ENCODE measurements at places on chromosomes 13 and 19.
A peak's percentile ranks its signal among the peaks of the same experiment; 100 is the strongest.

DNA sequence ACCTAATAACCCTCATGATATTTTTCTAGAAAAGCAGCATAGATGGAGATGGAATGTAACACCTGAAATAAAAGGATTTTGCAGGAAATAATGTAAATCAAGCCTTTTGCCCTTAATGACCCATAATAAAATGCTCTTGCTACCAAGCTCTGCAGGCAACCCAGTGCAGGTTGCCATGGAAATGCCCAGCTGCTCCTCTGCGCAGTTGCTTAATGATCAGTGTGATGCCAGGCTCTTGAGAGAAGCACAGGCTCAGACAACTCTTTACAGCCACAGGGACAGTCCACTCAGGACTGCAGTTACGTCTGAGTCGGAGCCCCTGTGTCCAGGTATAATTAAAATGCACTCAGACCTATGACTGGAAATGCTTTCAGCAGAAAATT lies 165.5 kb downstream of the LACC1 start:
- DNase-seq: peak; percentile 40

DNA sequence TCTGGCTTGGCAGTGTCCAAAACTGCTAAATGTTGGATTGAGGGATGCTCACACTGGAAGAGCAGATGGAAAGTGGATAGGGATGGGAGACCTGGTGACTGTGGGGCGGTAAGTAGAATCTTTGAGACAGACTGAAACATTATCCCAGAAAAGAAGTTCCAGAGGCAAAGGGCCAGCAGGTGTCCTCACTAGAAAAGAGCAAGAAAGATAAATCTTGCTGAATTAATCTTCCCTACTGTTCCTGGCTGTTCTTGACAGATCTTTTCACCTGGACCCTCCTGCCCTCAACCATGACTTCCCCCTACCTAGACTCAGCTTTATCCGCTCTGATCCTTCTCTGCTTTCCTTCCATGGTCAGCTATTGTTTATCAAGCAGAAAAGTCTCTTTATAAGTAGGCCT lies 35.0 kb upstream of the FRY start:
- no peak for DNase-seq

DNA sequence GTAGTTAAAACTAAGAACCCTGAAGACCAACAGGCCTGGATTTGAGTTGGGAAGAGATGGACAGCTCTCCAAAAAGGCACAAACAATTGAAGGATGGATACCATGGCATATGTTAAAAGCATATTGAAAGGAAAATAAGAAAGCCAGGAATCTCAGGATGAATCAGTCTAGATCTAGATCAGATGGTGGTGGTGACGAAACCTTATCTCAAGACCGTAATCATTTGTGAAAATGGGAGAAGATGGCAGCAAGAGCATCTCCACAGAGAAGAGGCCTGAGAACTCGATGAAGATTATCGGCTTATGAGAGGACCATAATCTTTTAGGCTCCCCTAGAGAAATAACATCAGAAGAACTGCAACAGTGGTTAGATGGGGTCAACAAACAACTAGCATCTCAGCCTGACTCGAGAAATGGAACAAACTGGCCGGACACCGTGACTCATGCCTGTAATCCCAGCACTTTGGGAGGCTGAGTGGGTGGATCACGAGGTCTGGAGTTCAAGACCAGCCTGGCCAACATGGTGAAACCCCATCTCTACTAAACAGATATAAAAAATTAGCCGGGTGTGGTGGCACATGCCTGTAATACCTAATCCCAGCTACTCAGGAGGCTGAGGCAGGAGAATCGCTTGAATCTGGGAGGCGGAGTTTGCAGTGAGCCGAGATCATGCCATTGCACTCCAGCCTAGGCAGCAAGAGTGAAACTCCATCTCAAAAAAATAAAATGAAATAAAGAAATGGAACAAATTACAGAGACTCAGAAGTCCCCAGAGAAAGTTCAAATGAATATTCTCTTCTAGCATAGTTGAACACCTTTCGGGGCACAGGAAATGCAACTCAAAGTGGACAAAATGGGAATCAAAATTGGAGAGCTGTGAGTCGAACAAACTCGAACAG lies 47.6 kb downstream of the FOXO1 start:
- no peak for DNase-seq

DNA sequence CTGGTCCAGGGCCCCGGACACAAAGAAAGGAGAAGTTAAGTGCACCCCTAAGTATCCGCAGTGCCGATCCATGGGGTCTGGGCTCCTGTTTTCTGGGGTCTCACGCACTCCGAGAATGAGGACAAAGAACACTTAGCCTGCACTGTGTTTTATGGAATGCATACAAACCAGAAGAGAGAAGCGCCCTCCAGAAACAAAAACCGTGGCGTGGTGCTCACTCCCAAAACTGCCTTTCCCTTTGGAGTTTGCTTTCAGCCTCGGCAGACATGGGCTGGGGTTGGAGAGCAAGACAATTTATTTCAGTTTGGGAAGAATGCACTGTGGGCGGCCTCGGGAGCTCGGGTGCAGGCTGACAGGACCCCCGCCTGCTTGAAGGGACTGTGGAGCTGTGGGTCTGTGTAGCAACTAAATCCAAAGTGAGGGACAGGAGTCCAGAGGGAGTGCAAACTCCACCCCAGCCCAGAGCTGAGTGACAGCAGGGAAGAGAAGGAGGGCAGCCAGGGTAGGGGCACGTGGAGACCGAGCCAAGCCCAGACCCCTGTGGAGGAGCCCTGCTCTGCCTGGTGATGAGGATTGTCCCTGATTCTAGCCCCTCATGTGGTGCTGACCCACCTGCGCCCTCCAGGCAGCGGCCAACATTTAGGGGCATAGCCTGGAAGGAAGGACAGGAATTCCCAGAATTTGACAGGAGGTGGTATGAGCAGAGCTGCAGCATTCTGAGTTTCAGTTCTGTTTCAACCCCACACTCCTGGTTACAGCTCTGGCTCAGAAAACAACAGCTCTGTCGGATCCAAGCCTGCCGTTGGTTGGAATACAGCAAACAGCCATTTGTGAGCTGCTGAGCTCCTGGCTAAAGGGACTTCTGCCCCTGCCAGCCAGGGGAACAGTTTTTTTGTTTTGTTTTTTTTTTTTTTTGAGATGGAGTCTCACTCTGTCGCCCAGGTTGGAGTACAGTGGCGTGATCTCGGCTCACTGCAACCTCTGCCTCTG lies 37.8 kb upstream of the POP4 start:
- no peak for DNase-seq

GRCh38 chr13:34247596-34247995 lies 429.6 kb downstream of the RFC3 start:
- peak; percentile 61 for DNase-seq

DNA sequence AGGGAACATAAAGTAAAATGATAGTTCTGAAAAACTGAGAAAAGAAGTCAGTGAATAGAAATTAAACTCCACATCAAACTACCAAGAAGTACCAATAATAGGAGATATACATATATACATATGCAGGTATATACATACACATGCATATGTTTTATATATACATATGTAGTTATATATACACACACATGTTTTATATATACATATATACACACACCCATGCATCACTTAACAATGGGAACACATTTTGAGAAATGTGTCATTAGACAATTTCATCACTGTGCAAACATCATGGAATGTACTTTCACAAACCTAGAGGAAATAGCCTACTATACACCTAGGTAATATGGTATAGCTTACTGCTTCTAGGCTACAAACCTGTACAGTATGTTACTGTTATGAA lies 626.8 kb upstream of the PCDH9 start:
- DNase-seq: no peak

DNA sequence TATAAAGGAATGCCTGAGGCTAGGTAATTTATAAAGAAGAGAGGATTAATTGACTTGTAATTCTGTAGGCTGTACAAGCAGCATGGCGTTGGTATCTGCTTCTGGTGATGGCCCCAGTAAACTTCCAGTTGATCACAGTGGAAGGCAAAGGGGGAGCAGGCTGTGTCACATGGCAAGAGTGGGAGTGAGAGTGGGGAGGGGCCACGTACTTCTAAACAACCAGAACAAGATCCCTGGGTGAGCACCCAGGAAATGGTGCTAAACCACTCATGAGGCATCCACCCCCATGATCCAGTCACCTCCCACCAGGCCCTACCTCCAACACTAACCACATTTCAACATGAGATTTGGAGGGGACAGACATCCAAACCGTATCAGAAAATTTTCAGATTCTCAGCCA lies 3.0 kb upstream of the RNF113B start:
- no peak for DNase-seq

DNA sequence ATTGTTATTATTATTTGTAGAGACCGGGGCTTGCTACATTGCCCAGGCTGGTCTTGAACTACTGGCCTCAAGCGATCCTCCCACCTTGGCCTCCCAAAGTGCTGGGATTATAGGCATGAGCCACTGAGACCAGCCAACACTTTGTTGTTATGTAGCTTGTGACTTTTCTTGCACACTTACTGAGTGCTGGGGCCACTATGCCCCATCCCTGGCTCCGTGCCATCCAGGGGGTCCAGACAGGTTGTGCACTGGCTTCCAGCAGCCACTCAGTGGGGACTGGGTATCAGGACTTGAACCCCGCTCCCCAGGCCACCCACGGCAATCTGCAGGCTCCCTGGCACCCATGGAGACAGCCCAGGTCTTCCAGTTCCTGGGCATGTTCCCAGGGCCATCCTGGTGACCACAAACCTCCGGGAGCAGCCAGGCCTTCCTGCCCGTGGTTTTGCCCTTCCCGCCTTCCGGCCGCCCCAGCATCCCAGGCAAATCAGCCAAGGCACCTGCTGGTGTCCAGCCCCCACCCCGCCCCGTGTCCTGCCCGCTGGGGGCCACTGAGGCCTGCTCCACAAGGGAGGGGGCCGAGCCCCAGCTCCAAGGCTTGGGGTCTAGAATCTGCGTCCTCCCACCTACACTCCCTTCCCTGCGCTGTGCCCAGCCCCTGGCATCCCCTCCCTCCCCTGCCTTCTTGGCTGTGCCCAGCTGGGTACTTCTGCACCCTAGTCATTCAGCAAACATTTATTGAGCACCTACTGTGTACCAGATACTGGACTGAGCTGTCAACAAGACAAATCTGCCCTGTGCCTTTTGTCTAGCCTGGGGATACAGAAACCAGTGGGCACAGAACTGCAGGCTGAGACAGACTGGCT lies 23.7 kb upstream of the SEMA6B start:
- DNase-seq: no peak

All from NCI-H1092 treated with DMSO at 0.1 percent for 48 hours (cell line).